NCI-H510A (cell line): ENCODE measurements at places on chromosomes 3 and 15.

DNA sequence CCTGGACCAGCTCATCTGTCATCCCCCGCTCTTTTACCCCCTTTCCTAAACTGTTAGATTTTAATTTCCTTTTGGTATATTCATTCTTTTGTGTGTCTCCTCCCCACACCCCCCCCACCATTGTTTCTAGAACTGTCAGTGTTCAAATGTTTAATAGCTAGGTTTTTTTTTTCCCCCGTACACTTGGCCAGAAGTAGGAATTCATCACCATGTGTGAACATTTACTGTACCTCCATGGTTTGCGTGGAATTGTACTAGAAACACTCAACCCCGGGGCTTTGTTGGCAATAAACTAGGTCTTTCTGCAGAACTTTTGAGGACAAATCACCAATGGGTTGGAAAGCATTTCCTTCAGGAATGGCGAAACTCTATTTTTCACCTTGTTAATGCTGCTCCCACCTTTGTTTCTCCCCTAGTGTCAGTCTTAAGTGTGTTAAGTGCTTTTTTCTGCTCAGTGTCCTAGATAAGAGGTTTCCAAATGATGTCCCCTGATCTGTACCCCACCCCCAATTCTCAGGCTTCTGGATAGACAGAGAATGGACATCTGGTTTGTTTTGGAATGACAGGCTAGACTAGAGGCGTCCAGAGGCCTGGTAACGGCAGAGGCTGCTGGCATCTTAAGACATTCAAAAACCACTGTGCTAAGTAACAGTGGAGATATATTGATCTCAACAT is 76.8 kb downstream of the SMAD3 start:
- DNase-seq: no peak

GRCh38 chr15:63797901-63798300 is 35.8 kb downstream of the HERC1 start:
- no peak for DNase-seq

DNA sequence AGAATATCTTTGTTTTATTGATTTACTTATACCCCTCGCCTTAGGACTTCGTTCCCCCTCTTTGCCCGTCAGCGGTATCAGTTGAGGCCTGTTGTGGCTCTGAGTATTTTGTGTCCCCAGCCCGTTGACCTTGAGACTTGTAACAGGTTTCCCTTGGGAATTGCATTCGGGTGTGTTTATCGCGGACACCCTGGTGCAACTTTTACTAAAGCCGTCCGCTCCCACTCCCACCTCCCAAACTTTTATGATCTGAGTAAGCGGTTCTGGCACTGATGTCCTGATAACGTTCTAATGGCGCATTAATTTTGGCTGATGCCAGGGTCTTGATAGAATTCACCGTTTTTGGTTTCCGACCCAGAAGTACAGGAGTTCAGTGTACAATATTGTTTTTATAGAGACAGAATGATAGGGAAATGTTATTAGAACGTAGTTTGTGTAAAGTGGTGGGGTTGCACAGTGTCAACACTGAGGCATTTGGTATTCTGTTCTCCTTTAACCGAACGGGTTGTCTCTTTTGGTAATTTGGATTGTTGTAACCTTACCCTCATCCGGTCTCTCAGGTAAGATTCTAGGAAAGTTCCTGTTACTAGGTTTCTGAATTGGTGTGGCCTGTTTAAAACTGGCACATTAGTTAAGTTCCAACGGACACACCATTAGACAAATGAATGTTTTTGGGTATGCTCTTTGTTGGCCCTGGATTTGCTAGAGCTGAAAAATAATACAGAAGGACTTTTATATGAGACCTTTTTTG is 47.8 kb downstream of the OIP5 start:
- DNase-seq: no peak

DNA sequence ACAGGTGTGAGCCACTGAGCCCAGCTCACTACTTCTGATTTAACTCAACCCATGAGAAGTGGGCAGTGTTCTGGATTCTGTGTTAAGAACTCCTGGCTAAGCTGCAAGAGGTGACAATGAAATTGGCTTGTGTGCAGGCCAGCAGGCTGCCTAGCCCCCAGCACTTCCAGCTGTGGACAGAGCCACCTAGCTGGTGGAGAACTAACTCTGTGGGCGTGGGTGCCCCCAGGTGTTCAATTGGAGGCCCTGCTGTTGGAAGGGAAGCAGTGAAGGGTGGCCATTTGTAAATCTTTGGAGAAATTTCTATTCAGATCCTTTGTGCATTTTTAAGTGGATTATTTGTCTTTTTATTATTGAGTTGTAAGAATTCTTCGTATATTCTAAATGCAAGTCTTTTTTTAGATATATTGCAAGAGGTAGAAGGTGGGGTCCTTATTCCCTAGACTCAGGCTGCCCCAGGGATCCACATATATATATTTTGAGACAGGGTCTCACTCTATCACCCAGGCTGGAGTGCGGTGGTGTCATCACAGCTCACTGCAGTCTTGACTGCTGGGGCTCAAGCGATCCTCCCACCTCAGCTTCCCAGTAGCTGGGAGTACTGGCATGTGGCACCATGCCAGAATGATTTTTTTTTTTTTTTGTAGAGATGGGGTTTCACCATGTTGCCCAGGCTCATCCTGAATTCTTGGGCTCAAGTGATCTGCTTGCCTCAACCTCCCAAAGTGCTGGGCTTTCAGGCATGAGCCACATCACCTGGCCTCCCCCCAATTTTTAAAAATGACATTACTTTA is 7.2 kb upstream of the SCAMP5 start:
- peak; percentile 8 for DNase-seq

GRCh38 chr3:32852146-32852545 is 34.3 kb downstream of the TRIM71 start:
- no peak for DNase-seq

GRCh38 chr15:47410247-47410646 is 307.1 kb upstream of the SEMA6D start:
- DNase-seq: no peak

GRCh38 chr15:93088200-93088980 is 621 bp downstream of the RGMA start:
- peak; percentile 3 for DNase-seq

DNA sequence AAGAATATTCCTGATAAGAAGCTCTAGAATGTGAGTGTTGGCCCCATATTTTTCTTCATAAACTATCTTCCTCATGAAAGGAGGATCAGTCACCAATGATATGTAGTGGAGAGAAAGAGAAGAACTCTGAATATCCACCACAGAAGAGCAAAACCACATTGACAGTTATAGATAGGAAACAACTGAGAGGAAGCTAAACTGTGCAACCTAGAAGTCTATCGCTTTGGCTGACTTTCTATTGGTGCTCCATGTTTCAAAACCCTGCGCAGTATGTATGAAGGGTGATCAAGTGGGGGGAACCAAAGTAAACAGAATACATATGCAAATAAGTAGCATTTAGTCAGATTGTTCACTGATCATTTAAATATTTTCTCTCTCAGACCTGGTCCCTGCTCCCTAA is 41.0 kb upstream of the ZNF280D start:
- DNase-seq: no peak

DNA sequence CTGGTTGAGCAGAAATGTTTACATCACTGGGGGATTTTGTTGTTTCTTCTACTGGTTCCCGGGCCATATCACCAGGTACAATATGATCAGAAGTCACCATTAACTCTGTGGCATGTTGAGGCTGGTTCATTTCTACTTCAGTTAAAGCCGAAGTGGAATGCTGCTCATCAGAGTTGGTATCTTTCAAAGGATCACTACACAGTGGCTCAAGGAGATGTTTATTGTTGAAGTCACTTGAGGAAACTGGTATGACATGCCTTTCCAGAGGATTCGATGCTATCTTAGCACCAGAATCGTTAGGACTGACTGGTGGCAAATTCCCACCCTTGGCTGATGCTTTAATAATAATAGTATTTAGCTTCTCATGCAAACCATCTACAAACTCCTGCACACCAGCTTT is 49.9 kb downstream of the TASOR start:
- DNase-seq: no peak

- DNase-seq: no peak
Observed at GRCh38 chr3:152865668-152866245, 30.8 kb downstream of the P2RY1 start.

GRCh38 chr3:49807431-49808114 is 4.5 kb downstream of the INKA1 start:
- DNase-seq: no peak

DNA sequence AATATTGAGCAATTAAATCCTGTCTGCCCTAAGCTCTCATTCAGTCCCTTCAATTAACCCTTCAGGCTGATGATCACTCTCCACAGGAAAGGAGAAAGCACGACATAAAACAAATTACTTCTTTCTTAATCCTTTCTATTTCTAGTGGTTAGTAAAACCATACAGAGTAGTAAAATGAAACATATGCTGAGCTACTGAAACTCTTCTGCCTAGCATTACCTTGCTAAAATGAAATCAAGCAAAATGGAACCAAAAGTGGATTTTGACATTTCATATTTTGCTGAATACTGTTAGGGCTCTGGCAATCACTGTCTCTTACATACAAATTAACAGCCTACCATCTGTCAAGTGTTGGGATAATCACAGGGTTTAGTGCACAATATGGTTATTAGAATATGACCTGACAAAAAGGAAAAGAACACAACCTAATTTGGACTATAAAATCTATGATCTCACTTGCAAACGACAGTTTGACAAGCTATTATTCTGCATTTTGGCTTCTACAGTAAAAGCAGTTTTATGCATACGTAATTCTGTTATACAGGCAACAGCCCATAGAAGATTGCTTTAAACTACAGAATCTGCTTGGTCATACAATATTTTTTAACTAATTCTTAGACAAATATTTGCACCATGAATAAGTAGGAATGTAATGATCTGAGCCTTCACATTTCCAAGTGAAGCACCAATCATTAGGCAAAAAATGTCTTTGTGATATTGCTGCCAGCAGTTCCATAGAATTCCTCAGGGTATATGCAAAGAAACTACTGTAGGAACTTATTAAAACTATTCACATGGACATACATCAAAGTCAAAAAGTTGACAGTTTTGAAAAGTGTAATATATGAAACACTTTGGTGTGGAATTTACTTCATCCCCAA is 105.0 kb downstream of the FHIT start:
- no peak for DNase-seq

GRCh38 chr3:47590216-47590615 is 11.6 kb upstream of the CSPG5 start:
- DNase-seq: no peak

- DNase-seq: peak; percentile 46
Observed at GRCh38 chr3:170563712-170564423, 22.0 kb downstream of the SLC7A14 start.

- DNase-seq: no peak
Observed at GRCh38 chr15:27928386-27928785, 170.7 kb downstream of the OCA2 start.

DNA sequence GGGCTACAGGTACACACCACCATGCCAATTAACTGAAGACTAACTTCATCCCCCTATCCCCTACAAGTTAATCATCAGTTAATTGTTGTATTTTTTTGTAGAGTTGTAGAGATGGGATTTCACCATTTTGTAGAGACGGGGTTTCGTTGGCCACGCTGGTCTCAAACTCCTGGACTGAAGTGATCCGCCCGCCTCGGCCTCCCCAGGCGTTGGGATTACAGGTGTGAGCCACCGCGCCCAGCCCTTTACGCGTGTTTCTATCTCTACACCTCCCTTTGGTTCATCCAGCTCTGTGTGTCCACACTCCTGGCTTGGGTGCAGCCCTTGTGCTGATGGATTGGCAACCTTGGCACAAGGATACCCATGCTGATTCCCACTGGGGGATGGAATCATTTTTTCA is 258.8 kb downstream of the FAM43A start:
- no peak for DNase-seq

DNA sequence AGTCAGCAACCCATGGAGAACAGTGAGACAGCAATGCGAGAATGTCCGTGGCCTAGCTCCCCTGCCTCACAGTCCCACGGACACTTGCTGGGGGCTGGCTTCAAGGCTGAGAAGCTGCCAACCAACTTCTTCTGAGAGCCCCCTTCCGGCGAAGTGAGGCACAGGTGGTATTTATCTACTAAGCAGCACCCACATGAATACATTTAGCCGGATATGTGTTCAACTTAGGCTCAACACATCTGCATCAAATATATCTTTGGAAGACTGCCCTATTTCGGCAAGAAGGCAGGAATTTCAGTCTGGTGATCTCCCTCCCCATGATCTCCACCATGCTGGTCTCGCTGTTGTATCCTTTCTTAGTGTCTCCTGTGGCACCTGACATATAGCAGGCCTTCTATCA is 340.9 kb upstream of the NR2E3 start:
- no peak for DNase-seq

- DNase-seq: no peak
Observed at GRCh38 chr15:60643555-60643954, 164.6 kb upstream of the ICE2 start.

GRCh38 chr3:121998030-121998580 is 23.9 kb downstream of the ILDR1 start:
- no peak for DNase-seq

- no peak for DNase-seq
Observed at GRCh38 chr3:137110392-137110996, 152.7 kb downstream of the IL20RB start.

DNA sequence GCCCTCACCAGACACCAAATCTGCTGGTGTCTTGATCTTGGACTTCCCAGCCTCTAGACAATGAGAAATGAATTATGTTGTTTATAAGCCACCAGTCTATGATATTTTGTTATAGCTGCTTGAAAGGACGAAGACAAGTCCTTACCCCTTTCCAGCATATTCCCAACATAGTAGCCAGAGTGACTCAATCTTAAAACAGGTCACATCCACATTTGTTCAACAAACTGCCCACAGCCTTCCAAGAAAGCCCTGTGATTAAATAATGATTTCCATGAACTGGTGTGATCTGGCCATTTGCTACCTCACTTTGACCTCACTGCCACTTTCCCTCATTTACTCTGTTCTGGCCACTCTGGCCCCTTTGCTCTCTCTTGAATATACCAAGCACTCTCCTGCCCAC is 193.7 kb upstream of the CFAP20DC start:
- DNase-seq: no peak

- peak; percentile 37 for DNase-seq
Observed at GRCh38 chr3:58009026-58009748, 965 bp downstream of the FLNB start.

GRCh38 chr15:69792823-69793222 is 304.9 kb downstream of the TLE3 start:
- no peak for DNase-seq

GRCh38 chr3:112109322-112109721 is 23.1 kb downstream of the C3orf52 start:
- no peak for DNase-seq

- DNase-seq: no peak
Observed at GRCh38 chr3:10093678-10094077, 14.4 kb downstream of the FANCD2OS start.

GRCh38 chr15:92040350-92040749 is 186.8 kb downstream of the SLCO3A1 start:
- DNase-seq: no peak

DNA sequence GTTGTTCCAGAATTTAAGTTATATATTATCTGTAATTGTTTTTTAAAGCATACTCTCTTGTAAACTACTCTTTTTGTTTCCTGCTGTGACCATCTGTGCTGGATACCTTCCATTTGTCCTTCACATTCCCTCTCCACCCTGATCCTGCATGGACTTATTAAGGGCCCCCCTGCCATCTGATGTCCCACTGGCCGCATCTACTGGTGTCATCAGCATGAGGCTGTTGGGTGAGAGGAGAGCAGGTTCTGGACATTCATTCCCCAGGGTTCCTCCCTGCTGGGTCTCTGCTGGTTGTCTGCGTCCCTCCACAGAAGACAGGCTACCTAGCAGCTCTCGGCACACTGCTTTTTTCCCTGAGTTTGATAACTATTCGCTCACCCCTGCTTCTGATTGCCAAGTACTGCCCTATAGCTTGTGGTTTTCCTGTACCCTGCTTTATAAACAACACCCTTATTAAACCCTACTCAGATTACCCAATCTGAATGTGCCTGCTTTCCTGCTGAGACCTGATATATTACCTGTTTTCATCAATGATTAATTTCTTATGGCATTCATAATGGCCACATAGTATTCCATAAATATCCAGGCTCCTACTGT is 7.7 kb downstream of the CMTM8 start:
- no peak for DNase-seq
